Hair follicular keratinocyte (primary cell): ENCODE measurements at places on chromosomes 2 and 18. TPM values are rescaled to one million over a fixed set of nuclear protein-coding genes. Genes with fewer than 3 reads are reported as not detected.

The CPLX4 gene
- total RNA-seq, result not detected in 2 replicates

The BOLL gene
- total RNA-seq, result not detected in 2 replicates

The G6PC2 gene
- total RNA-seq, result not detected in 2 replicates

The TNS1 gene
- 0.39 and 4.2 TPM in 2 replicates for total RNA-seq

The FIGN gene
- 0.70 and 0.76 TPM in 2 replicates for total RNA-seq

The MFSD6 gene
- 22.4 and 23.8 TPM in 2 replicates for total RNA-seq

The FBXO11 gene
- 25.1 and 29.0 TPM in 2 replicates for total RNA-seq

The MOGAT1 gene
- not detected in 2 replicates for total RNA-seq

The REG1B gene
- total RNA-seq, result not detected in 2 replicates

The PLEK gene
- not detected in 2 replicates for total RNA-seq

The MARCO gene
- total RNA-seq, result 0.08 TPM in 1 of 2 replicates, not detected in the other

The FBXO48 gene
- total RNA-seq, result 0.72 and 0.78 TPM in 2 replicates

The GALNT13 gene
- under 0.01 TPM in 1 of 2 replicates, not detected in the other for total RNA-seq

The METTL4 gene
- total RNA-seq, result 5.0 TPM in 2 replicates

The THOC1 gene
- total RNA-seq, result 21.0 and 34.4 TPM in 2 replicates

The FSHR gene
- not detected in 2 replicates for total RNA-seq

The ZNF521 gene
- not detected in 2 replicates for total RNA-seq
